ENCODE measurements at places on chromosomes 16 and 17. TPM values are rescaled to one million over a fixed set of nuclear protein-coding genes. Genes with fewer than 3 reads are reported as not detected.
A peak's percentile ranks its signal among the peaks of the same experiment; 100 is the strongest.

The CCL17 gene
- not detected for total RNA-seq

- ATAC-seq, result no peak
Measured at GRCh38 chr17:78748730-78749317, 33.2 kb downstream of the CYTH1 start.

GRCh38 chr17:81519284-81520020 is 6.9 kb upstream of the ACTG1 start:
- peak; percentile 1 for ATAC-seq

GRCh38 chr17:1110862-1111598 is 68.8 kb downstream of the ABR start:
- ATAC-seq, result peak; percentile 4

GRCh38 chr16:67883872-67884261 is 818 bp upstream of the NRN1L start:
- ATAC-seq, result peak; percentile 28

DNA sequence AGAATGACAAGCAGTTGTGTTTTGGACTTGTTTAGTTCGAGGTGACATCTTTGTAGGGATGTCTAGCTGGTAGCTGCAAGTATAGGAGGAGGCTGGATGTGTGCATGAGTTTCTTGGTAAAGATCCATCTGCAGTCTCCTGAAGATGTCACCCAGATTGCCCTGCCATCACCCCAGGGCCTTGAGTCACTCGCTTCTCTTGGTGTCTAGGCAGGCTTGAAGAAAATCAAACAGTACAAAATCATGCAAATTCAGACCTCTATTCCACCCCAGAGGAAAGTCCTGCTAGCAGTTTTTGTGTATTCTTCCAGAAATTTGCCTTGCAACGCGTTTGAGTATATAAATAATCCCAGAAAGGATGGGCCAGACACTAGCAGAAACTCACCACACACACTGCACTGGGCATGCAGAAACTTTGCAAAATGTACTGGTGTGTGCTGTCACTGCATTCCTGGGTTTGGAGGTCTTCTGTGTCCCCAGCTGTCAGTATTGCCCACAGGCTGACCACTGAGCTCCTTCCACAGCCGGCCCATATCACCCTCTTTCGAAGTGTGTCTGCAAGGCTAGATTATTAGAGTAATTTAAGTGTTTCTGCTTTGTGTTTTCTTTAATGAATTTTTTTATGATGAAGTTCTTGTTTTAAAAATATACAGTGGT is 51.5 kb downstream of the TENT4B start:
- ATAC-seq, result peak; percentile 32

The MYADML2 gene
- total RNA-seq, result 1.5 TPM

- no peak for ATAC-seq
Measured at GRCh38 chr17:50923611-50924010, 57.5 kb upstream of the TOB1 start.

The EFCAB3 gene
- not detected for total RNA-seq

- peak; percentile 64 for ATAC-seq
Measured at GRCh38 chr17:3794557-3795389, 6.2 kb downstream of the ITGAE start.

GRCh38 chr17:80847496-80848230 is 144.0 kb upstream of the CHMP6 start:
- ATAC-seq, result no peak

The TNRC6A gene
- 40.9 TPM for total RNA-seq

DNA sequence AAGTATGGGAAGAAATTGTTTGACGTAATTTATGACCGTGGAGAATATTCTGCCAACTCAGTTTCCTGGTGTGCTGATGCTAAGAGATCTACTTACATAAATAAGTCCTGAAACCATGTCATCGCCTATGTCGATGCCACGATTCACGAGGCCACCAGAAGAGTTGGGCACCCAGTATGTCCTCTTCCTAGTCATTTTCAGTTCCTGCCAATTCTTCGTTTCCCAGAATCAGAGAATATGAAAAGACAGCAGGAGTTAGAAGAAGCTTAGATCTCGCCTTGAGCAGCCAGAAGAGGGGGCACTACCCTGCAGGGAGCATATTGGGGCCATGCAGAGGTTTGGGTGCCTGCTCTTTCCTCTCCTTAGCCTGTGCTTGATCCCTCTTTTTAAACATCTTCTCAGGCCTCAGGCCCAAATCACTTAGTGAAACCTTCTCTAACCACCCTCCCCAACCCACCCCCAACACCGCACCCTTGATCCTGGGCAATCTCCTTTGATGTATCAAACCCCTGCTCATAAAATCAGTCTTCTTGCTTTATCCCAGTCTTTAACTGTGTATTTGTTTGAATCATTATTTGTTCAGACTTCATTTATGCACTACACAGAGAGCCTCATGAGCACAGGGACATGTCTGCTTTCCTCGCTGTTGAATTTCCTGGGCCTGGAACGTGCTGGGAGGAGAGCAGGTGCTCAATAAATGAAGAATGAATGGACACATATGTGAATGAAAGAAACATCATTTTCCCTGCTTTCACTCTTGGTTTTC is 12.2 kb upstream of the LONP2 start:
- peak; percentile 72 for ATAC-seq

- no peak for ATAC-seq
Measured at GRCh38 chr17:65956814-65957213, 235.1 kb downstream of the CEP112 start.

The CA7 gene
- total RNA-seq, result not detected

The RCVRN gene
- total RNA-seq, result 0.26 TPM

The MAFG gene
- 25.7 TPM for total RNA-seq

DNA sequence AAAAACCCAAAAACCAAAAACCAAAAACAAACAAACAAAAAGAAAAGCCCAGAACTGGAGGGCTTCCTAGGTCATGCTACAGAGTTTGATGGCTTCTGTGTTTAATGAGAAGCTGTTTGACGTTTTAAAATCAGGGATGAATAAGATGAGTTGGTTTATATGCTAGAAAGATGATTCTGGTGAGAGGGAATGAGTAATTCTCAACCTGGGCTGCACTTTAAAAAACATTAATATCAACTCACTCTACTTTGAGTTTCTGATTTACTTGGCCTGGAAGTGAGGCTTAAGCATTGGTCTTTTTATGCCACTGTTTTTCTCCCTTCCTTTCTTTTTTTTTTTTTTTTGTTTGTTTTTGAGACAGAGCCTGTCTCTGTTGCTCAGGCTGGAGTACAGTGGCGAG is 5.1 kb downstream of the RGS9 start:
- no peak for ATAC-seq

The AGRP gene
- total RNA-seq, result not detected

The TBC1D3L gene
- 3.3 TPM for total RNA-seq

DNA sequence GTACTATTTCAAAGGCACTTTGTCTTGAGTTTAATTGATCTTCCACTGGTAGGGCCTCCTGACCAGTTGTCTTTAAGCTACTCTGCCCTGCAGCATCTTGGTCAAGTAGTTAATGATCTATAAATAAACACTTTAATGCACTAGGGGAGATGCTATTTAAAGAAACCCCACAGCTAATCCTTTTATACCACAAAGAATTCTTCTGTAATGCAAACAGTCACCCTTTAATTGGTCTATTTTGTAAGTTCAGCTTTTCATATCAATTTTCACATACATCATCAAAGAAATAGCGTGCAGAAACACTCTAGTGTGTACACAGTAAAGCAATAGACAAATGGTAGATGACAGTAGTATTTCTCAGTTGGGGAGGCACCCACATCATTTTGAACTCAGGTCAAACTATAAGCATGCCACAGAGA is 70.3 kb downstream of the PMP22 start:
- ATAC-seq, result no peak

DNA sequence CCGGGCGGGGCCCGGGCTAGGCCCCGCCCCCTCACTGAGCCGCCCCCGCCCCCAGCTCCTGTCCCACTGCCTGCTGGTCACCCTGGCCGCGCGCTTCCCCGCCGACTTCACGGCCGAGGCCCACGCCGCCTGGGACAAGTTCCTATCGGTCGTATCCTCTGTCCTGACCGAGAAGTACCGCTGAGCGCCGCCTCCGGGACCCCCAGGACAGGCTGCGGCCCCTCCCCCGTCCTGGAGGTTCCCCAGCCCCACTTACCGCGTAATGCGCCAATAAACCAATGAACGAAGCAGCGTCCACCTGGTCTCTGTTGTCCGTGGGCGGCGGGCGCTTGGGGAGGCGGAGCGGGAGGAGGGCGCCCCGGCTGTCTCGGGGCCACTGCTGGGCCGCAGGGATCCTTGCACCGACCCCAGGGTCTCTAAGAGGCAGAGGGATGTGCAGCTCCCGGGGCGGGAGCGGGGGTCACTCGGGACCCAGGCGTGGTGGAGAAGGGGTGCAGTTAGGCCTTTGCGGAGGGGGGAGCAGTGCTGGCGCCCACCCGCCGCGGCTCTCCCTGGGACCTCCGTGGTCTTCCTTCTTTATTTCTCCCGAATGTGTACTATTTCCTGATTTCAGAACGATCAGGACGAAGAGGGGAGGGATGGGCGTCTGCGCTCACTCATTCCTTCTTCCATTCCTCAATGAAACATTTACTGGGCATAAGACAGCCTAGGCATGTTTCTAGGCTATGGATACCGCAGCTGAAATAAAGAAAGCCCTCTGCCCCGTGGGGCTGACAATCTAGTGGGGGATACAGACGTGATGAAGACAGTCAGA is 2.0 kb downstream of the HBZ start:
- peak; percentile 83 for ATAC-seq

DNA sequence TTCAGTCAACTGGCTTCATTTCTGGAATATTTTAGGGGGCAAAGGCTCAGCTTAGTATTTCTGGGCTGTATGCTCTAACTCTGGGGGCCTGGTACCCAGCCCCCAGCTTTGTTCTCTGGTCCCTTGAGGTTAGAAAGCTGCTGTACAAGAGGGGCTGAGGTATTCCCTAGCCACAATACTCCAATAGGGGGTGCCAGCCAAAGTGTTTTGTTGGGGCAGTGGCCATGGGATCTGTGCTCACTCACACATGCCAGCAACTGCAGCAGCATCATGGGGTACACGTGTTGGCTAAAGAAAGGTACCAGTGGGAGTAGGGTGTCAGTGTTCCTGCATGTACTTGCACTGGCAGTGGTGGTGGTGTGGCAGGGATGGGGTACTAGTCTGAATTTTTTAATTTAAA is 257.3 kb downstream of the CA10 start:
- no peak for ATAC-seq

DNA sequence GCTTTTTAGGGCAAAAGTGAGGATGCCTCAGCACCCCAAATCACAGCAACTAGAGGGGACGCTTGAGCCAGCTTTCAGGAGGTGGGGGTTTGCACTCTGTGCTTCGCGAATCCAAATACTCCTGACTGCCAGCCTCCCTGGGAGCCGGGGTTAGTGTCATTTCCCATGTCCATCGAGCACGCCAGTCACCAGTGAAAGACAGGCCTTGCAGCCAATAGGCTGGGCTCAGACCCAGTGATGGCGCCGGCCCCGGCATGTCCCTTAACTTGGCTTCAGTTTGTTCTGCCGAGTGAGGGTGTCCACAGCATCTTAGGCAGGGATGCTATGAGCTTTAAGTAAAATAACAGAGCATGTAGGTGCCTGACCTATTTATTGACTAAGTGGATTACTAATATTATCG is 50.9 kb upstream of the CDC42EP4 start:
- ATAC-seq, result no peak

DNA sequence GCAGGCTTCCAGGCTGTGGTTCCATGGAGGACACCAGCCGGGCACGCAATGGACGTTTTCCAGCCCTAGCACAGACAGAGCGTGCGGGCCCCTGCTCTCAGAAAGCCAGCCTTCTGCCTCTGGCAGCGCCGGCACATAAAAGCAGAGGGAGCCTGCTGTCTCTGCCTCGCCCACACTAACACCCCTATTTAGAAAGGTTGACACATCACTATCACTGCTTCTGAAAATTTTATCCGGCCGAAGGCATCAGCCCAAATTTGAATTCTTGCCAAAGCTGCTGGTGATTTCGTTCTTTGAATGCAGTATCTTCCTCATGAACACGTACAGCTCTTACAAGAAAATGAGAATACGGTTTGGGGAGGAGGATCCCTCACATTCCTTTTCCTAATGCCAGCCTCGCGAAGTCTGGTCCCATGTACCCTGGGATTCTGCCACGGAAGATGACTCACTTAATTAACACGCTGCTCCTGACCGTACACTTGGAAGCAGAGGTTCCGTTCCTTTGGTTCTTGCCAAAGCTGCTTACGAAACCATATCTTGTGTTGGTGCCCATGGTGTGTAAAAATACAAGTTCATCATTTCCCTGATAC is 1.3 kb upstream of the RAB11FIP3 start:
- no peak for ATAC-seq

The P2RX5 gene
- total RNA-seq, result 1.1 TPM

DNA sequence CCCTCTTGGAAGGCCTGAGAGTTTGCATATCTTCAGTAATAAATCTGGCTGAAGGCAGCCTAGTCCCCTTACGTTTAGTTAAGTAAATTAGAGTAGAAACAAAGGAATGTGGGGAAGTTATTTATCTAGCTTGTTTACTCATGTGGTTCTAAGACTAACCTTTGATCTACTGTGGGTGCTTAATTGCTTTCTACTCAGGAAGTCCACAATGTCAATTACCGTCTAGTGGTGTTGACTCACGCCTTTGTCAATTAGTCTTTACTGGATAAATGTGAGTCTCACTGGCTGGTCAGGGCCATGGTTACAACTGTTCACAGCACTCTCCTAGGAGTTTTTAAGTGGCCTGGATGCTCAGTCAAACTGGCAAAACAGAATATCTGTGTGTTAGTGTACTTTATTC is 2338.4 kb downstream of the TP53TG3F start:
- ATAC-seq, result no peak

GRCh38 chr17:78082988-78083387 is 45.6 kb downstream of the TMC6 start:
- ATAC-seq, result no peak

- ATAC-seq, result no peak
Measured at GRCh38 chr17:2837147-2837561, 40.9 kb downstream of the RAP1GAP2 start.

The TBC1D28 gene
- 0.81 TPM for total RNA-seq

GRCh38 chr16:842061-842476 is 41.5 kb upstream of the GNG13 start:
- peak; percentile 64 for ATAC-seq
